ENCODE measurements at places on chromosomes 2 and 18. TPM values are rescaled to one million over a fixed set of nuclear protein-coding genes. Genes with fewer than 3 reads are reported as not detected.

Gene IL18RAP
- 1.9 TPM for total RNA-seq

DNA sequence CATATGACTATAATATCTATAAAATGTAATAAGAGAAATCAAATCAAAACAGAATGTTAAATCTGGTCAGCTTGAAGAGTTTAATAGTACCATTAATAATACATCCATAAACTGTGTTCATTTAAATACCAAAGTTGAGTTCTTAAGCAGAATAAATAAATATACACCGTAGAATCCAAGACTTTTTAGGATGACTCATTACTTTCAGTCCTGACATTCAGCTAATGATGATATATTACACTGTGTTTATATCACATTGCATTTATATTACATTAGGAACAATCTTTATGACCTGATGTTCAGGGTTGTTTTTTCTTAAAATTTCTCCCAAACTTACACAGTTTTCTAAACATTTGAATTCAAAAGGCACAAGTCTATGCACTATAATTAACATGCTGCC, 331.3 kb downstream of the SS18 start:
- DNase-seq = no peak

GRCh38 chr2:107529146-107529545, 297.5 kb upstream of the RGPD4 start:
- DNase-seq = no peak

DNA sequence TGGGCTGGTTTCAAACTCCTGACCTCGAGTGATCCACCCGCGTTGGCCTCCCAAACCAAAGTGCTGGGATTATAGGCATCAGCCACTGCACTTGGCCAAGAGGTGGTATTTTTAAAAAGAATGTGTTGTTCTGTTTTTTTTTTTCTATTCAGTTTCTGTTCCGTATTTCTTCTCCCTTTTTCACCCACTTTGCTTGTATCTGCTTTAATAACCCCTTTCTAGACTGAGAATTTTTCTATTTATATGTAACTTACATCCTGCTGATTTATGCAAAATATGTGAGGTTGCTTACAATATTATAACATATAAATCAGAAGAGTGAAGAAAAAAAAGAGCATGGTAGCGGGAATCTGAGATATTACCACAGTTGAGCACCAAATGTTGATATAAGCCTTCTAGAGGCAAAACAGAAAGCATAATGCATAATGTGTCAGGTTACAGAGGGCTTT, 17.2 kb upstream of the LYPD6B start:
- no peak for DNase-seq

GRCh38 chr18:42578792-42579191, 536.7 kb downstream of the RIT2 start:
- DNase-seq = no peak

GRCh38 chr2:234426616-234427015, 70.3 kb downstream of the ARL4C start:
- DNase-seq = no peak

- DNase-seq = no peak
Measured at GRCh38 chr2:111884592-111884964, 585 bp upstream of the ANAPC1 start.

DNA sequence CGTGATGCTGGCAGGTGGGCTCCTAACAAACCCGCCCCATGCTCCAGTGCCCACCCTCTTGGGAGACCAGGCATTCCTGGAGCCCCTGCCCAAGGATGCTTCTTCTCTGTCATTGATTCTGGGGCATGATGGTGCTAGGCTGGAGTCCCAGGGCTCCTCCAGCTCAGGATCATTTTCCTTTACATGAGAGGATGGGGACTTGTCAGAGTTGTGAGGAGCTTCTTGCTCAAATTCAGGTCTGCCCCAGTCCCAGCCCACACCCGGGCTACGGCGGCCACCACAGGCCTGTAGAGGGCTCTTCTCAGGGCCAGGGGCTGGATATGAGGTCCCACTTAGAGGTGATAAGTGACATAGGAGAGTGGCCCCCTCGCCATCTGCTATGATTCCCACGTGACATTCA, 141.1 kb upstream of the COPS8 start:
- no peak for DNase-seq

Gene TGFA
- total RNA-seq = 1.6 TPM

GRCh38 chr18:55779691-55780585, 191.9 kb upstream of the TCF4 start:
- DNase-seq = peak; percentile 47

DNA sequence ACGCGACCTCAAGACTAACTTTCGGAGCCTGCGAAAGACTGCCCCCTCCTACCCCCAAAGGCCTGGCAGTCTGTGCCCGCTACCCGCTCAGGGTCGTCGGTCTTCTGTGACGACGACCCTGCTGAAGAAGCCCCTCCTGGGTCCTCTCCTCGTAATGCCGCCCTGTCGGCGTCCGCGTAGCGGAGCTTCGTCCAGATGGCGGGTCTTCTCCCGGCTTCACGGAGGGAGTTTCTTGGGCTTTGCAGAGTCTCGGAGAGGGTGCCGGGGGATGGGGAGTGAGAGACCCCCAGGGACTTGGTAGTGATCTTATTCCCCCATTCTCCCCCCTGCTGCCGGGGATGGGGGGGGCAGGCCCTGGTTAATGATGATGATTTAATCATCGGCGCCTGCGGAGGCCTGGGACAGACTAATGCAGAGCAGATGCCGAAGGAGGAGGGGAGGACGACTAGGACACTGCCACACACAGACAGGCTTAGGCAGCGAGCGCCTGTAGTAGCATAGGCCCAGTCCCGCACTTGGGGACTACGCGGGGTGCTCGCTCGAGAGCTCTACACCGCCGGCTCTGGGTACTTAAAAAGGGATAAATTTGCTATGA, 528 bp upstream of the PCGF1 start:
- no peak for DNase-seq

Gene GPR155
- 2.3 TPM for total RNA-seq

DNA sequence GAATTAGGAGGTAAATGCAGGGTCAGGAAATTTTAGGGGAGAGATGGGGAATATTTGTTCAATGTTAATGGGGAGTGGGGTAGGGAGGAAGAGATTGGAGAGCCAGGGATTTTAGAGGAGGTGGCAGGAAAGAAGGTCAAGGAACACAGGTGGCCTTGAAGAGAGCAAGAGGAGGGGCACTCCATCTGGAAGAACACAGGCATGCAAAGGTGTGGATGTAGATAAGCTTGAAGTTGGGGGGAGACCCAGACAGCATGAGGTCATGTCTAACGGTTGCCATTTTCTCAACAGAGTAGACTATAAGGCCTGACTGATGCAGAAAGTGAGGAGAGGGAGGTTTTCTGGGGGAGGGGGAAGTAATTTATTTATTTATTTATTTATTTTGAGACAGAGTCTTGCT, 77.5 kb downstream of the MAIP1 start:
- no peak for DNase-seq

- no peak for DNase-seq
Measured at GRCh38 chr2:100767810-100768806, 51.8 kb upstream of the NPAS2 start.

Gene PRSS56
- total RNA-seq = not detected

GRCh38 chr2:82501217-82501616, 1957.9 kb downstream of the SUCLG1 start:
- no peak for DNase-seq

DNA sequence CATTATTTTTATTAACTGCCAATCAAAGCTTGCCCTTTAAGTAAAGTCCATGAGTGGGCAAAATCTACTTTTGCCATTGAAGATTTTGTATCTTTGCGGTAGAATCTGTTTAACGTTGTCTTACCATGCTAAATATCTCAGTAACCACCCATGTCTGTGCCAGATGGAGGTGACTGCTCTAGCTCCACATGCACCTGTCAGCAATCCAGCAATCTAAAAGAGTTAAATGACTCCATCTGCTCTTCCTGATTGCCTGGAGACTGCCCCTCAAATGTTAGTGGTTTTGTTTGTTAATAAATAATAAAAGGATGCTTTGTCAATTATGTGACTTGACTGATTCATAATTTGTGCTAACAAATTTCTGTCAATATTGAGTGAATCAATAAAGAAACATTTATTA, 141.7 kb downstream of the RBM43 start:
- no peak for DNase-seq

DNA sequence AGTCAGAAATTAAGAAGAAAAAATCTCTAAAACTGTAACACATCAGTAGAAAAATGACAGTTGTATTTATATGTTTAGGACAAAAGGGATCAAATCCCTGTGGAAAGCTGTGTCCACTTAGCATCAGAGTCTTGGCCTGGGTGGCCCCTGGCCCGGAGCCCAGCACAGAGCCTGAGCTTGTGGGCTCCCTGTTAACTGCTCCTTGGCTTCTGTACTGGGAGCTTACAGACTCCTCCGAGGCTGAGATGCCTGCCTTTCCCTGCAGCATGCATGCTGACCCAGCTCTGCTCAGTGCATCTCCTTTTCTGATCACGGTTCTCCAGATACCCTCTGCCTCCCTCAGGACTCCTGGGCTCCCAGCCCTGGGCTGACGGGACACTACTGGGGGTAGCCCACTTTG, 98.1 kb downstream of the DCDC2C start:
- no peak for DNase-seq

GRCh38 chr2:60262178-60262577, 291.3 kb downstream of the BCL11A start:
- no peak for DNase-seq

Gene CABYR
- 4.4 TPM for total RNA-seq

GRCh38 chr2:28206762-28207161, 185.9 kb upstream of the FOSL2 start:
- DNase-seq = no peak

GRCh38 chr18:44039826-44040225, 640.9 kb upstream of the SETBP1 start:
- DNase-seq = no peak

DNA sequence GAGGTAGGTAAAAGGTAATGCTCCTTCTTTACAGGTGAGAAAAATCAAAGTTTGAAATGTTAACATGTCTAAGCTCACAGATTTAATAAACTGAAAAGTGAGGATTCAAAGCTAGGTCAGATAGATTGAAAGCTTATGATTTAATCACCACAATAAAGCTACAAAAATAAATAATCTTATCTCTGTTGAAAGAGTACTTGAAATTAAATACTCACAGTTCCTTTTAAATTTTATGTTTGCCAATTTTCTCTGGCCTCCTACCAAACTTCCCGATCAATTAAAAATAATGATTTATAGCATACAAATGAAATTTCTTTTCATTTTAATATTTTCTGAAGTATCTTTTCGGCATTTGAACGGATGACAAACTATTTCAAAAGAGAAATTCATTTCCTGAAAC, 77.3 kb downstream of the GAREM1 start:
- DNase-seq = no peak

DNA sequence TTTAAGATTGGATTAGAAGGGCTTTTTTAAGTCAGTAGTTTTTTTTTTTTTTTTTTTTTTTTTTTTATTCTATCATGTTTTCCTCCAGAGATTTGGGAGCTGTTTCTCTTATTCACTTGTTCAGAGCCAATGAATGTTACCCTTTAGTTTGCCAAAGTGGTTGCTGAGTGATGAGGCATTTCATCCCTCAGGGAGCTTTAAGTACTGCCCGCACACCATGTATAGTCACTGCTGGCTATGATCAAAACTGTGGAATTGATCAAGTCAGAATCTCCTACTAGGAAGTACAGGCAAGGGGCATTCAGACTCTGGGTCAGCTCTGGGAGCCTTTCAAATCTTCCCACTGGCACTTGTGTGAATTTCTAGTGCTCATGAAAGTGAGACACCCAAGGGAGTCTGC, 201.6 kb downstream of the IKZF2 start:
- no peak for DNase-seq

Gene AOX1
- 52.6 TPM for total RNA-seq

GRCh38 chr18:13312515-13312914, 94.0 kb downstream of the LDLRAD4 start:
- no peak for DNase-seq

Gene CCT4
- 151 TPM for total RNA-seq

- no peak for DNase-seq
Measured at GRCh38 chr18:77422974-77423867, 173.6 kb downstream of the GALR1 start.

DNA sequence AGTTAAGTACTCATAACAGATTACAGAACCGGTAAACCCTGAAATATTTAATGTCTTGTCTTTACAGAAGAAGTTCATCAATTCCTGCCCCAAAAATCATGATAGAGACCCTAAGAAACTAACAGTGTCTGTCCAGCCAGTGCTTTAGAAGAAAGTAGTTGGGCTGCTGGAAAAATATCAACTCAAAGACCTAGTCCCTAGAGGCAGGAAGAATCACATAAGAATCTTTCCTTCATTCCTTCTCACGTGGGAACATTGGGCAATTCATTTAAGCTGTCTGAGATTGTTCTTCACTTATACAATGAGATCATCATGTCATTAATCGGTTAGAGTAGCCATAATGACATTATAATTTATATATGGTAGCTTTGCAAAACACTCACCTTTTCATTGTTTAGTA, 156.4 kb downstream of the CCBE1 start:
- DNase-seq = no peak

Gene NGEF
- 18.4 TPM for total RNA-seq

Gene CCDC102B
- total RNA-seq = 0.77 TPM

Gene GALR1
- total RNA-seq = not detected

DNA sequence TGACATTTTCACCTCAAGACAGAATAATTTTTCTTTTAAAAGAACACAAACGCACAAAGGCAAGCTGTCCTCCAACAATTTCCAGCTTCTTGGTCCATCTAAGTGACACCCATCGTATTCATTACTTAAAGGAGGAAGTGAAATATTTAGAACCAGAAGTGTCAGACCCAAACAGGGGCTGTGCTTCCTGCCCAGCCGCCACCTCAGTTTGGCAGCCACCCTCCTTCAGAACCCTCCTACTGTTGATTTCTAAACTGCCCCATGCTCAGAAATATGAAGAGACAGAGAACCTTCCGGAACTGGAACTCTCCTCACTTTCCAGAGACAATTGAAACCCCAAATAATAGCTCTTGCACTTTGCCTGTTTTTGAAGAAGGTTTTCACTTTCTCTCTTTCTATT, 734.8 kb upstream of the SALL3 start:
- DNase-seq = no peak

Gene MYO5B
- total RNA-seq = 0.29 TPM

DNA sequence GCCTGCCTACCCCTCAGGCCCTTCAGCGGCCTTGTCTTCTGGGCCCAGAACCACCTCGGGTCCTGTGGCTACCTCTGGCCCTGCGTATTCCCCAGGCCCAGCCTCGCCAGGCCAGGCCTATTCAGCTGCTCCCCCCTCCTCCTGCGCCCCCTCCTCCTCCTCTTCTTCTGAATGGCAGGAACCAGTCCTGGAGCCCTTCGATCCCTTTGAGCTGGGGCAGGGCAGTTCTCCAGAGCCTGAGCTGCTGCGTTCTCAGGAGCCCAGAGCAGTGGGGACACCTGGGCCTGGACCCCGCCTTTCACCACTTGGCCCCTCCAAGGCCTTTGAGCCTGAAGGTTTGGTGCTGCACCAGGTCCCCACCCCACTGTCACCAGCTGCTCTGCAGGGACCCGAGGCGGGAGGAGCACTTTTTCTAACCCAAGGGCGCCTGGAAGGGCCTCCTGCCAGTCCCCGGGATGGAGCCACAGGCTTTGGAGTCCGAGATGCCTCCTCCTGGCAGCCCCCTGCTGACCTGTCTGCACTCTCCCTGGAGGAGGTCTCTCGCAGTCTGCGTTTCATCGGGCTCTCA, 14.7 kb downstream of the GAREM2 start:
- no peak for DNase-seq

Gene DPP10
- 33.0 TPM for total RNA-seq
